Activated CD4-positive, alpha-beta memory T cell treated with anti-CD3 and anti-CD28 coated beads for 36 hours (primary cell): ENCODE measurements at places on chromosomes 2 and 18. TPM values are rescaled to one million over a fixed set of nuclear protein-coding genes. Genes with fewer than 3 reads are reported as not detected.

The GALNT5 gene
- total RNA-seq = not detected

The OTOS gene
- not detected for total RNA-seq

The MOCOS gene
- total RNA-seq = 0.36 TPM

The UPP2 gene
- total RNA-seq = not detected

The SKA1 gene
- 44.2 TPM for total RNA-seq

The GAD1 gene
- total RNA-seq = 2.9 TPM

The GPBAR1 gene
- total RNA-seq = 0.14 TPM

The MYO5B gene
- total RNA-seq = 0.21 TPM

The KCNIP3 gene
- total RNA-seq = not detected

The SPC25 gene
- 38.4 TPM for total RNA-seq

The NCK2 gene
- 85.8 TPM for total RNA-seq

The RND3 gene
- not detected for total RNA-seq

The MYO7B gene
- total RNA-seq = 0.14 TPM

The ZBTB7C gene
- 0.05 TPM for total RNA-seq

The ATP8B1 gene
- not detected for total RNA-seq

The B4GALT6 gene
- total RNA-seq = 3.3 TPM

The ACMSD gene
- not detected for total RNA-seq

The AP1S3 gene
- total RNA-seq = 10.1 TPM

The ZAP70 gene
- total RNA-seq = 166 TPM
